ENCODE measurements at places on chromosomes 12 and 14.

DNA sequence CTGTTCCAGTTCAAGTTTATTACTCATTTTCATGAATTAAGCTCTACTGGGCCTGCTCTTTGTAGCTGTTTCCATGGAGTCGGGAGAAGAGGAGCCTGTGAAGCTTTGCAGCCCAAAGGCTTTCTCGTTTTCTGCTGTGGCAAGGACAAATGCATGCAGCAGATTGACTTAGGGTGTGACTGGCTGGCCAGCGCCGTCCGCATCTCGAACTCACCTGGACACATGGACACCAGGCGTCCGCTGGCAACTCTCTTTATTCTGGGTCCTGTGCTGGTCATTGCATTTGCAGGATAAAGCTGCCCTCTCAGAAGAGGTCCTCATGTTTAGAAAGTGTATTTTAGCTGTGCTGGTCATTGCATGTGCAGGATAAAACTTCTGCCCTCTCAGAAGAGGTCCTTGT is 350.4 kb downstream of the TMEM121 start:
- DNase-seq: no peak

DNA sequence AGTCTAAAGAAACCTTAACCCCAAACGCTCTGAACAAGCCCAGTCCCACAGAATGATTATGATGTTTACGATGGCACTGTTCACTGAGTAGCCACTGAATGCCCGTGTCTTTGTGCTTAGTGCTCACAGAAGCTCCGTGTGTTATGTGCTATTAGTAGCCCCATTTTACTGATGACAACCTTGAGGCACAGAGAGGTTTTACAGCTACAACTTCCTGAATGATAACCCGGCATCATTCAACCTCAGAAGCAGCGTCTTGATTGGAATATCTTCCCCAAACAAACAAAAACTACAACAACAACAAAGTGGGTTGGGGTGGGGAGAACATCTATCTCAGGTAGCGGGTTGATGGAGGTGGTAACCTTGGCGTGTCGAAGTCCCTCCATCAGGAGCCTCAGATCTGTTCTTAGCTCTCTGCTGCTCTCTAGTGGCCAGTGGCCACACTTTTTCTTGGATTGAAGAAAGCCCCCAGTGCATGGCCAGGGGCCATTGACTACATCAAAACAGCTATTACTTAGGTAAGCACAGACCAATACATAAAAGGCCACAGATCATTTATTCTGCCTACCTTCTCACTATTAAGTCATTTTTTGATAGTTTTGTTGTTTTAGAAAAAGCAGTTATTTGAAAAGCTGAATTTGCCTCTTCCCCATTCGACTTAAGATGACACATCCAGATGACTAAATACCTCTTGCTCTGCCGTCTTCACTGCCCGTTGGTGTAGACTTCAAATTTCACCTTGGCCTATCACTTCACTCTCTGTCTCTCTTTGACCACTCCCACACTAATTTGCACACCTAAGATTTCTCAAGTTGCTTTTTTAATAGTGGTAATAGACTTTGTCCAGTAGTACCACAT is 376.9 kb downstream of the GALC start:
- peak; percentile 7 for DNase-seq

GRCh38 chr14:59313144-59313651 is 124.7 kb downstream of the DAAM1 start:
- DNase-seq: no peak

GRCh38 chr12:29565727-29566126 is 68.2 kb upstream of the OVCH1 start:
- DNase-seq: no peak

DNA sequence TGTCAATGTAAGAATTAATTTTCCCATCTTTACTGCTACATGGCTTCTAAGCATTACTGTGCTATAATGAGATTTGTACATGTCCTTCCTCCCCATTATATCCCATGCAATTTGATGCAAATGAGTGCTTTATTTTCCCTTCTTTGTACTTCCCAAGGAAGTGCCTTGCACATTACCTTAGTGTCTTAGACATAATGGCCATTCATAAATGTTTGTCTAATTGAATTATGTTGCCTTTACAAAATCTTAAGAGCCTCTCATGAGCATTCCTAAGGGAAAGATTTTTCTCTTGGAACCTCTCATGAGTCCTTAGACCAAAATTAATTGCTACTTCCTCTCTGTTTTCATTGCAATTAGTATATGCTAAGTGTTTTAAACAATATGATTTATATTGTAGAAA is 741.7 kb downstream of the RERGL start:
- DNase-seq: no peak

- DNase-seq: peak; percentile 45
These were observed 1.8 kb downstream of the ZDHHC22 start for GRCh38 chr14:77139540-77140358.

DNA sequence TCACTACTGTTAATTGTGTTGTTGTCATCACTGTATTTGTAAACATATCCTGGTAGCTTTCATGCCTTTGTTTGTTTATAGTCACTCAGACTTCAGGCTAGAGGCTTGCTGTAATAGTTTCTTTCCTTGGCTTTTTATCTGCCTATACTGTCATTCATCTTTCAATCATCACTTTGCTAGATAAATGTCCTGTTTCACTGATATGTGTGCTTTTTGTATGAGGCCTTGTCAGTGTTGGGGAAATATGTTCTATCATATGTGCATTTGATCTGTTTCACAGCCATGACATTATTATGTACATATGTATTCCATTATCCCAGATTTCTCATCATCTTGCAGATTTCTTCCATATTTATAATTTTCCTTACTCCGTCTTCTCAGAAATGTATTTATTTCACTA is 558.9 kb upstream of the LRFN5 start:
- no peak for DNase-seq

GRCh38 chr12:84813780-84814663 is 98.6 kb downstream of the SLC6A15 start:
- DNase-seq: no peak

DNA sequence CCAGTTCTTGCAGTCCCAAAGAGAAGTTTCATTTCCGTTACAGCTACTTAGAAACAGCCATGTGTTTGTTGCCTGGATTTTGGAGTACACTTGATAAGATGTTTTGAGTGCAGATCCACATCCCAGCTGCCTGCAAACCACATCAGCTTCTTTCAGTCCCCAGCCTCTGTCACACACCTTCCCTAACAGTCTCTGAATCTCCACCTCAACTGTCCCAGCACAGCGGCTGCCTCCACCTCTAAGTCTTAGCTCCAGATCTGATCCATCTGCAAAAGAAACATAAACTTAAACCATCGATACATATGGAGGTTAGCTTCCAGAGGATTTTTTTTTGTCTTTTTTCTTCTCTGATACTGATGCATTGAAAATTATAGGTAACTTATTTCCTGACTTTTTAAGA is 8.4 kb downstream of the CD163 start:
- no peak for DNase-seq

DNA sequence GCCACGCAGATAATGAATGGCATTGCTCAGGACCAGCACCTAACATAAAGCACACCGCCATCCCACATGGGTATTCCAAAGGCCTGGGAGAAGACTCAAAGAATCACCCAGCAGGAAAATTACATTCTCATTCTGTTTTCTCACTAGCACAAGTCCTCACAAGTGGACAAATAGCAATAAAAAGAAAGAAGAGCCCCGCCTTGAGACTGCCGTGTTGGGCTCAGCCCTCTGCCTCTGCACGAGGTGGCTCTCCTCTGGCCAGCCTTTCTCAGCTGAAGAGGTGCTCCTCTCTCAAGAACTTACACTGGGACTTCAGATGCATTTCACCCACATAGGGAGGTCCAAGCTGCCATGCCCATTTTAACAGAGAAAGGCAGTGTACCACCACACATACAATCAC is 207.5 kb downstream of the SPTSSA start:
- no peak for DNase-seq

DNA sequence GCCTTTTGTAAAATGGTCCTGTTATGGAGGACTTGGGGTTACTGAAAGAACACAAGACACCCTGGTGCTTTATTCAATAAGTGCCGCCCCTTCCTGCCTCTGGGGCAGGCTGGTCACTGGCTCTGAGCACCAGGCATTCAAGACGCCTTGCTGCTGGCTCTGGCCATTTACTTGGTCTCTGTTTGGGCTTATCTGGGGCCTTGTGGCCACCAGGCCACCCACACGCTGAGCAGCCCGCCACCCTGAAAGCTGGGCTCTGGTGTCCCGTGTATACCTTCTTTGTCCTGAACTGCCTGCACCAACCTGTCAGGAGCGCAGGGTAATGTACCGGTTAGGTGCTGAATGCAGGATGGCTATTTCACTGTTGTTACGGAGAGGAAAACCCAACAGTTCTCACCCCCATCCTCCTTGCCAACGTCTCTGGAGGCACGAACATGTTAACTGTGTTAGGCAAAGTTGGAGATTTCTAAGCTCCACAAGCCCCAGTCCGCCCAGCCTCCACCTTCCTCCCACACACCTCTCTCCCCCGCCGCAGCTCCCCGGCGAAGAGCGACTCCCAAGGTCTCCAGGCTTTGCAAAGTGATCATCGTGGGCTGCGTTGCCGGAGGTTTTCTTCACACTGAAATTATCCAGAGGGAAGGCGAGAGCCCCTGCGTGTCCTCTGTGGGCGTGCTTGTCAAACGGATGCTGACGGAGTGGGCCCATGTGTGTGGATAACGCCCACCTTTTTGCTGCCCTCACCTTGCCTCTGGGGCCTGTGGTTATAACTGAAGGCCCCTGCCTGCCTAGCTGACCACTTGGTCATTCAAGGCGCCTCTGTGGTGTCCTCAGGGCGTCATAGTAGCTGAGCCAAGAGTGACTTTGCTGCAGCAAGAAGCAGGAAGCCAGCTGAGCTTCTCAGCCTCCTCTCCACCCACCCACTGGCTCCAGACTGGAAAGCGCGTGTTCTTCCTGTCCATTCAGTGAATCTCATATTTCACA is 18.8 kb upstream of the BEGAIN start:
- no peak for DNase-seq

GRCh38 chr12:78870539-78870938 is 6.0 kb downstream of the SYT1 start:
- DNase-seq: no peak

DNA sequence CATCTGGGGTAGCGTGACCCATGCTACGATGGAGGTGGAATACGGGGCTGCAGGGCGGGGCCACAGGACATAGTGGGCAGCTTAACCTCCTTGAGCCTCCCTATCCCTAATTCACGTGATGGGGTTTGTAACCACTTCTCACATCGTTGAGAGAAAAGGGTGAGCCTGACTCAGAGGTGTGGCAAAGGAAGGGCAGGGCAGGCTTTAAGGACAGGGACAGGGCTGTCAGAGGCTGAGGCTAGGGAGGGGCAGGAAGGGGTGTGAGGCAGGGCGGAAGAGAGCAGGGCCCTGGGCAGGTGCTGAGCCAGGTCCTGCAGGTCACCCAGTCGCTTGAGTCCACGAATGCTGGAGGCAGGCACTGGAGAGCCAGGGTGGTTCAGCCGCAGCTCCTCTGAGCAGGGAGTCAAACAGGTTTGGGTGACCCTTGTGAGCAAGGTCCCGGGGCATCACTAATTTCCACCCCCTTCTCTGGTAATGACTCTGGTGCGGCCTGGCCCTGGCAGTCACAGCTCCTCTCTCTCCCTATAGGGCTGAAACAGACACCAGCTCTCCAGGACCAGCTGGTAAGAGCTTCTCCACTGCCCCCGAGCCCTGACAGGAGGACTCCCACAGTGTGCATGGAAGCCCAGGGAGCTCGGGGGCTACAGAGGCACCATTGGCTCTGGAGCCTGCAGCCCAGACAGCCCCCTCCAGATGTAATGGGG is 7.5 kb upstream of the AQP2 start:
- DNase-seq: no peak

- no peak for DNase-seq
These were observed 370.2 kb upstream of the E2F7 start for GRCh38 chr12:77435446-77436091.

DNA sequence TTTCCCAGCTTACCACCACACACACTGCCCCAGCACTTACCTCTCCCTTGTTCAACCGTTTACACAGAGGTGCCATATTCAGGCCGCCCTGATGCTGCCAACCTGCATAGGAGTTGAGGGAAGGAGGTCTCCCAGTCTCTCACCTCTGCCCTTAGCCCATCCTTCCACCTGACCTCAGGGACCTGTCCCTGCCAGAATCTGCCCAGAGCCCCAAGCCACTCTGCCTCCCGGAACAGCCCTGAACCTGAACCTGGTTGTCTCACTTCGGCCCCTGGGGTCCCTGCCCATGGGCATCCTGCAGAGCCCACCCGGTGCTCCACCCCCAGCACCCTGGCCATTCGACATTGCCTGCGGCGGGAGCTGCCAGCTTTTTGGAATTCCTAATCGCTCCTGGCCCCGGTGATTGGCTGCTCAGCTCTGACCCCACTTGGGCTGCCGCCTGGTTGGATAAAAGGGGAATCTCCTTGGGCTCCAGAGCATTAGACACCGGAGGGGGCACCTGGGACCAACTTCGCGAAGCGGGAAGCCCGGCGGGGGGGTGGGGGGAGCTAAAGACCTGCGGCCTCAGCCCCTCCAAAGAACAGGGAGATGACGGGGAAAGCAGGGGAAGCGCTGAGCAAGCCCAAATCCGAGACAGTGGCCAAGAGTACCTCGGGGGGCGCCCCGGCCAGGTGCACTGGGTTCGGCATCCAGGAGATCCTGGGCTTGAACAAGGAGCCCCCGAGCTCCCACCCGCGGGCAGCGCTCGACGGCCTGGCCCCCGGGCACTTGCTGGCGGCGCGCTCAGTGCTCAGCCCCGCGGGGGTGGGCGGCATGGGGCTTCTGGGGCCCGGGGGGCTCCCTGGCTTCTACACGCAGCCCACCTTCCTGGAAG is at the start of gene VSX2:
Gene VSX2 (plus strand): TSS at position 476 of the 874 bp plus-strand sequence. CDS start 113 bp downstream, at position 589.
- no peak for DNase-seq

DNA sequence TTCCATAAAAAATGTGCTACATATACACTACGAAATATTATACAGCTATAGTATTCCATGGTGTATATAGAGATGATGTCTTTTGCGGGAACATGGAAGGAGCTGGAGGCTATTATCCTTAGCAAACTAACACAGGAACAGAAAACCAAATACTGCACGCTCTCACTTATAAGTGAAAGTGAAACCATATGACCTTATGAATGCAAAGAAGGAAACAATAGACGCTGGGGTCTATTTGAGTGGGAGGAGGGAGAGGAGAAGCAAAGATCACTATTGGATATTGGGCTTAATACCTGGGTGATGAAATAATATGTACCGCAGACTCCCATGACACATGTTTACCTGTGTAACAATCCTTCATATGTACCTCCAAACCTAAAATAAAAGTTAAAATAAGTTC is 142.8 kb downstream of the LRFN5 start:
- no peak for DNase-seq

DNA sequence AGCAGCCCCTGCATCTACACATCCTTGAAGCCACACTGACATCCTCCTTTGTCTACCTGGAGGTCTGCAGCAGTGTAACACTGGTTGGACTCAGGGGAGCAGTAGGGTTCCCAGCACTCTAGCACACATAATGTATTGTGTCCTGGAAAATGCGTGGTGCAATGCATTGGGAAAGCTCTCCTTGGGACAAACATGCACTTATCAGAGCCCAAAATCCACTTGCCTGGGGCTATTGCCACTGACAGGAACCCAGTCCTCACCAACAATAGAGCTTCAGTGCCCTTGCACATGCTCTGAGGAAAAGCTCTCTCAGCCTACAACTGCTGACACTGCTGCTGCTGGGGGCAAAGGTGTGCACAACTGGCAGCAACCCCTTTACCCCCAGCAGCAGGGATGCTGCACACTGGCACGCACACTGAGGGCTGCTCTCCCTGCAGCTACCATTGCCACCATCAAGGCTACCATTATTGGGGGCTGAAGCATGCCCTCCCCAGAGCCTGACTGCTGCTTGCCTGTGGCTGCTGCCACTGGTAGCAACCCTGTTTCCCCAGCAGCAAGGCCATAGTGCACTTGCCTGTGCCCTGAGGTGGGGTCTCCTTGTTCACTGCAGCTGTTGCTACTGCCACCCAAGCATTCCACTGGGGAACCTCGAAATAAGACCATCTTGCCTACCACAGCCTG is 221.9 kb downstream of the SLC38A4 start:
- no peak for DNase-seq

All from stimulated activated CD4-positive, alpha-beta T cell treated with anti-CD3 and anti-CD28 coated beads, Interleukin-12 subunit alpha, Interleukin-12 subunit beta, amount 100 ng/mL, for 4 hours (primary cell).